NCI-H2081 (cell line): ENCODE measurements at places on chromosomes 7 and 10.

DNA sequence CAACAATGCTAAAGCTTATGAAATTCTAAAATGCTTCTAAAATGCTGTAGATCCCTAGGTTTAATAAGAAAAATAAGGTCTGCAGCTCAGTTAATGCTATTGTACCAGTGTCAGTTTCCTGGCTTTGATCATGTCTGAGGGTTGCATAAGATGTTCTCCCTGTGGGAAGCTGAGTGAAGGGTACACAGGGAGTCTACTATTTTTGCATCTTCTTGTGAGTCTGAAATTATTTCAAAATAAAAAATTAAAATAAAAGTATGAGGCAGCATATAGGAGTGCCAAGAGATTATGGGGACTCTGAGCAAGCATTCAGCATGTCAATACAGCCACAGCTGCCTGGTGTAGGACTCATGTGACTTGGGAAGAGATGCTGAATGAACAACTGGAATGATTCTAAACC is 14.7 kb downstream of the CHST15 start:
- no peak for DNase-seq

DNA sequence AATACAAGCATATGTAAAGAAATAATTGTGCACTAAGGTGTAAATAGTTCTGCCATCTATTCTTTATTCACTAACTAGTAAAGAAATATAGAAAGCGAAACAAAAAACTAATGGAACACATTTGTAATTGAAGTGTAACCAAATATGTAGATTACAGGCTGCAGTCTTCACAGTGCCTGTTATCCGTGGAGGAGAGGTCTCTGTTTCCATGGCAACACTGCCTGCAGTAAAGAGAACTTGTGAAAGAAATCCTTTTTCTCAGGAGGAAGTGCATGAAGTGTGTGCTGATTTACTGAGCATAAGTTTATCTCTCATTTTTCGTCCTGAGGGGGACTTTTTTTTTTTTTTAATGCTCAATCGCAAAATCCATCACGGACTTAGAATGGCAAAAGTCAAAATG is 102.5 kb downstream of the APBB1IP start:
- DNase-seq: no peak

DNA sequence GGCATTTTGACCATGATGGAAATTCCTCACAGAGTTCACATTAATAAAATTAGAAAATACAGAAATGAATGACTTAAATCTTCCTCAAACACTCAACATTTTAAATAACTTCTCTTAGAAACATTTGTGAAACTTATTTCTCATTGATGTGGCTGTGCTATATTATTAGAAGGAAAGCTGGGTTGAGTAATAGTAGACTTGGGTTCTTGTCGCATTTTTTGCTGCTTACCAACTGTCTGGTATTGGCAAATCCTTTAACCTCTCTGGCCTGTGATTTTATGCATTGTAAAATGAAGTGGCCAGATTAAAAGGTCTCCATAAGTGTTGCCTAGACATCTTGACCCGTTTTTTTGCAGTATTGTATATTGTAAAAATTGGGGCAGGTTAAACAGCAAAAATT is 66.5 kb downstream of the VPS50 start:
- DNase-seq: no peak

DNA sequence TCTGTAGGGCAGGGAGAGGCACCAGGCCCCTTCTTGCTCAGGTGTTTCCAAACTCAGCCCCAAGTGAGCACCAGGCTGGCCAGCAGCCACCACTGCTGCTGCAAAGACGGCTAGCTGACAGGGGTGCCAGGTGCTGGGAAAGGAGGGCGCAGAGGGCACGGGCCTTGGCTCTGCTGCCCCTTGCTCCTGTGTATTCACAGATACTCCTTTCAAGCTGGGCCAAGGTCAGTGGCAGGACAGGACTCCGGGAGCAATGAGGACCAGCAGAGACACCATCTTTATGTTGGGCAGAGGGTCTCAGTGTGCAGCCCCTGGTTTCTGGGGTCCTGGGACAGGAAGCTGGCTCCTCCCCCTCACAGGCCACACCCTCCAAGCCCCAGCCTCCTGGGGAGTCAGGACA is 110.1 kb downstream of the SMURF1 start:
- no peak for DNase-seq

DNA sequence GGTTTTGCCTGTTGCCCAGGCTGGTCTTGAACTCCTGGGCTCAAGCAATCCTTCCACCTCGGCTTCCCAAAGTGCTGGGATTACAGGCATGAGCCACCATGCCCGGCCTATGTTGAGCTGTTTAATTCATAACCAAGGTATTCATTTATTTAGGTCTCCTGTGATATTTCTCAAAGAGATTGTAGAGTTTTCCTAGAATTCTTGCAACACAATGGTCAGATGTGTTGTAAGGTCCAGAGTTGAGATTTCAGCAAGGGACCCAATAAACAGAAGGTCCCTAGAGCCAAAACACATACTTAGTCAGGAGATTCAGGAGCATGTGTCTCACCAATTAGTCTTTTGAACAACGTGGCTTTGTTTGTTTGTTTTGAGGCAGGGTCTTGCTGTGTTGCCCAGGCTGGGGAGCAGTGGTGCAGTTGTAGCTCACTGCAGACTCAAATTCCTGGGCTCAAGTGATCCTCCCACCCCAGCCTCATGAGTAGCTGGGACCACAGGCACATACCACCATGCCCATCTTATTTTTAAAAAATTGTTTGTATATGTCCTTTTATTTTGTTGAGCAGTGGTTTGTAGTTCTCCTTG is 321.3 kb upstream of the GALNT17 start:
- DNase-seq: no peak

- DNase-seq: no peak
These were observed 193.7 kb downstream of the PTPN20 start for GRCh38 chr10:47104786-47105385.

DNA sequence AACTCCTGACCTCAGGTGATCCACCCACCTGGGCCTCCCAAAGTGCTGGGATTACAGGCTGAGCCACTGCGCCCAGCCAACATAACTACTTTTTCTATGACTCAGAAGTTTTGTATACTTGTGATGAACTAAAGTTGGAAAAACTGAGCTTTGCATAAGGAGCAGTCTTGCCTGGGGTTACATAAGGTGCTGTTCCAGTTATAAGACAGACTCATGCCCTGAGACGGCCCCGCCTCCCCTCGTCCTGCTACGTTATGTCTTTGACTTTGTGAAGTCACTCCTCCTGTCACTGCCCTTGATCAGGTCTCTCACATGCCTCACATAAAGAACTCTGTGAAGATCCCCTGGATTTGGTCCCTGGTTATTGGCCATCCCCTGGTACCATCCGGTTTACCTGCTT is 40.4 kb upstream of the OPN4 start:
- DNase-seq: no peak

DNA sequence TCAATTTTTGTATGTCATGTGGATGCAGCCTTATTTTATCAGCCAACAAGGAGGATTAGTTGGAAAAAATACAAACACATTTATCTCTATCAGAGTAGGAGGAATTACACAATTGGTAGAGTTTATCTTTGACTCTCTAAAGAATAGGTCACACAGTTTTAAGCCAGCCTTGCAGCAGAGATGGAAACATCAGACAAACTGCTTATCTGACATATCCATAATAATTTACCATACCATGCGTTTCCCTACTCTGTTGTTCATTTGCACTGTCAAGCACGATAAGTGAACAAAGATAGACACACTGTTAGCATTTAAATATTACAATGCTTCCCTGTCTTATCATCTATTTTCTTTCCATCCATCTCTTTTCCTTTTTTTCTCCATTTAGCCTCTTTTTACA is 283.7 kb upstream of the SMIM30 start:
- no peak for DNase-seq

GRCh38 chr10:28343252-28343651 is 40.4 kb upstream of the MPP7 start:
- no peak for DNase-seq

DNA sequence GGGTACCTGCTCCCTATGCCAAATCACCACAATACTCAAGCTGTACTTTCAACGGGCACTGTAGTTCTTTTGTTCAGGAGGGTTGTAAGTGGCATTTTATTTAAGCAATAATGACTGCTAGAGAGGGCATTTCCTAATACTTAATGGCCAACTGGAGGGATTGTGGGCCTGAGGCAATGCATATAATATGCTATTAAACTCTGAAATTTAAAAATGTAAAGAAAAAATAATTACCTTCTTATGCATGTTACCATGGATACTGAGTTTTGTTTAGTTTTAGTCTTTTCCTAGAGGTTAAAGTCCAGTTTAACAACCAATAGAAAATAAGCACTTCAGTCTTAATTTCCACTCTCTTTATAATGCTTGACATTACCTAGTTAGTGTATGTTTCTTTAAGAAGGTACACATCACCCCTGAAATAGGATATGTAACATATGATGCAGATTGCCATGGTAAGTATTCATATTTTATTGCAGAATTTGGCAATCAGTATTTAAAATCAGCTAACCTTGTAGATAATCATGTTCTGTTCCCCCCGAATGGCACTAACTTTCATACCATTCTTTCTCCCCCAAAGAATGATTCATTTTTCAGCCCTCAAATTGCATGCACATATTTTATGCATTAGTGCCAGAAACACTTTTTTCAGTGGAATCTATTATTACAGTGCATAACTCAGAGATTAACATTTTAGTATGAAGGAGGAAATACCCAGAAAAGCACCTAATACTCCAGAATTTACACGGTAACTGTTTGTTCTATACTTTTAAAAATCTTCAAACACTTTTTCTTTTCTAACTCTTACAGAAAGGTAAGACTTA is 90.3 kb upstream of the ZNF438 start:
- DNase-seq: no peak

- DNase-seq: peak; percentile 62
These were observed 33.1 kb upstream of the CROT start for GRCh38 chr7:87312215-87312865.

GRCh38 chr7:5195157-5195556 is 5.1 kb downstream of the WIPI2 start:
- DNase-seq: no peak

GRCh38 chr10:72063703-72064391 is 24.5 kb downstream of the SPOCK2 start:
- no peak for DNase-seq

GRCh38 chr10:81135851-81136250 is 598.1 kb downstream of the SH2D4B start:
- no peak for DNase-seq

GRCh38 chr7:85286446-85286845 is 99.6 kb upstream of the SEMA3D start:
- DNase-seq: no peak

DNA sequence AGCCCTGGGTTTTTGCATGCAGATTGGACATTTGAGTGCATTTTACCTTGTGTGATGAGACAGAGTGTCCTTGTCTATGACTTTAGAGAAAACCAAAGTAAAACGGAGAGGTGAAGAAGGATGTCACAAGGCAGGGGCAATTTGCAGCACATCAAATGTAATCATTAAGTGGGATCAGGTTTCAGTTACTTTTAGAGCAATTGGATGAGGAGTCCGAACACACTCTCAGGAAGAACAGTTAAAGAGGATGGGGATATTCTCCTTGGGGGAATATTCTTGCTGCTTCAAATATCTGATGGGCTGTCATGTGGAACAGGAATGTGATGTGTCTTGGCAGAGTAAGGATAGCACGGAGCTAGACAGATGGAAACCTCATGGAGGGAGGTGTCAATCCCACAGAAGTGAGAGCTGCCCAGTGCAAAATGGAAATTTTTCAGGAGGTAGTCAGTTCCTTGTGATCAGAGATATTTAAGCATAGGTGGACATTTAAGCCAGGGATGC is 757 bp downstream of the RAB19 start:
- DNase-seq: no peak

DNA sequence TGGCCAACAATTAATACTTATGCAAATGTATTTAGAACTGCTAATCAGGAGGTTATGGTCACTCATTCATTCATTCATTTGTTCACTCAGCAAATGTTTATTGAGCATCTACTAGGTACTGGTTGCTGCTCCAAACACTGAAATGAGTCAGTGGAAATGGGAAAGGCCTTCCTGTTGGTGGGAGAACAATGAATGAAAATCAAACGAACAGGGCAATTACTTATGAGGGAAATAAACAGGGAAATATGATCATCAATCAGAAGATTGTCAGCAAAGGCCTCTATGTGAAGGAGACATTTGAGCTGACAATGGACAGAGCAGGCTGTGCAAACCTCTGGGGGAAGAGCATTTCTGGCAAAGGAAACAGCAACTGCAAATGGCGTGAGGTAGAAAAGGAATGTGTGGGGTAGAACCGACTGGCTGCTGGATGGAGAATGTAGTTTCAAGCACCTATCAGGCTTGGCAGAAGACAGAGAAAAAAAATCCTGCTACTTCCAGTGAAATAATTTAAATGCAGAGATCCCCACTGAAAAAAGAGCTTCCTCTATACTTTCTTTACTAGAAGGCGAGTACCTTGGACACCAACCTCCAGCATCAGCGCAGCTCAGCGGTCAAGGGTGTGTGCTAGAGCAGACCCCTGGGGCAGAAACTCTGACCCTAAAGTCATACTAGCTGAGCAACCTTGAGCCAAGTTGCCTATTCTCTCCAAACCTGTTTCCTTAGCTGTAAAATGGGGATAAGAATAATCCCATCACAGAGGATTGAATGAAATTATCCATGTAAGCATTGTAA is 108.8 kb upstream of the EEPD1 start:
- DNase-seq: no peak

GRCh38 chr10:121380211-121380610 is 218.0 kb downstream of the FGFR2 start:
- DNase-seq: no peak

DNA sequence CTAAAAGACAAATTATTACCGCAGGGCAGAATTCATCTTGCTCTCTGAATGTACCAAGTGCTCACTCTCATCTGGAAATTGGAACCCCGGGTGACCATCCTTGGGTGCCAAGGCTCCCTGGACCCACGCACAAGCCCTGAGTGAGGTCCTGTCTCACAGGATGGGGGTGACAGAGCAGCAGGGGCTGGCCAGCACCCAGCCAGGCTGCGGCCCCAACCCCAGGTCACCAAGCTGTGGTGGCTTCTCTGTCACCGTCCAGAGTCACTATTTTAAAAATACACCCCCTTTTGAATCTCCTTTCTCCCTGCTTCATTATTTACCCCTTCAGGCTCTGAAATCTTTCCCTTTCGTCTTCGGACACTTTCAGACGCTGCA is 148.6 kb downstream of the PRKAG2 start:
- DNase-seq: no peak

DNA sequence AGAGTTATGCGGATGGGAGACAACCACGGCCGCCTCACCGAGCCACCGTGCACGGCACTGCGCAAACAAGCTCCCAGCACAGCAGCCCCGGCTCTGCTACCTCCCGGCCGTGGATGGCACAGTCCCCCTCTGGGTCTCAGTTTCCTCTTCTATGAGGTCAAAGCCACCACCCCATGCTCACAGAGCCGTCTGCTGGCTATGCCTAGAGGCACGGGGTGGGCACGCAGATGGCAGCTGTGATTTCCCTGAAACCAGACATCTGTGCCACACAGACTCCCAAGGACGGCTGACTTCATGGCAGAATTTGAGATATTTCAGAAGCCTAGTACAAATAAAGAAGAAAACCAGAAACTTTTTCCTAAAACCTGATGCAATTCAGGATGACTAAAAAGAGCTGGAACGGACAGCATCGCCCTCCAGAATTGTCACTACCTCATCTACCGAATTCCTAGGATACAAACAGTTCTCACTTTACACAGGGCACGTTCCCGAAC is 73.2 kb downstream of the AMZ1 start:
- no peak for DNase-seq
